ENCODE measurements at places on chromosomes 4 and X.

DNA sequence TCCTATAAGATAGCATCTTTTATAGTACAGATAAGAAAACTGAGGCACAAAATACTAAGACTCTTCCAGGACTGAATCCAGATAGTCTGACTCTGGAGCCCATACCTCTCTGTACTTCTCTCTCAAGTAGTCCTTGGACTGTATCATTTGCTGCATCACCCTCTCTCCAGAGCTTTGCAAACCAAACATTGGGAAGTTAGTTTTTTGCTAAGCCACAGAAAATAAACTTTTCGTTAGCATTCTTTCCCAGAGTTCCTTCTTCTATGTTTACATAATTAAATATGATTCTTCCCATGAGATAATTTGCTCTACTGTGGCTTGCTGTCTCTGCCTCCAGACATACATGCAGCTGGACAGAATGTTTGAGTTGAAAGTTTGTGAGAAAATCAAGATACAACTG is 22.0 kb downstream of the PPEF2 start:
- no peak for DNase-seq

DNA sequence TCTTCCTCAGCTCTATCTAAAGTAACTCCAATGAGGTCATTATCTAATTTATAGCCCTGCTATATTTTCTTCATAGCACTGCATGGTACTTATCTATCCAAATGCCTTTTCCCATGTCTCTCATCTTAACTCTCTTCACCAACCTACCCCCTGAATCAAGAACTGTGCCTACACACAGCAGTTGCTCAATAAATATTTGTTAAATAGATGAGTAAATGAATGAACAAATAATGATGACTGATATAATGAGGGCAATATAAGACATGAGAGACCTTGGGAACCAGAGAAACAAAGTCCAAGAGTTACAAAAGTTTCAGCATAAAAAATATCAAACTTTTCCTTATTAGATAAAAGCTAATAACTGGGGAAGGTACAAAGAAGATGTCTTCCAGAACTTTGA is 19.6 kb downstream of the CAMK2D start:
- no peak for DNase-seq

GRCh38 chr4:119604266-119604665 is 24.3 kb downstream of the PDE5A start:
- DNase-seq = no peak

DNA sequence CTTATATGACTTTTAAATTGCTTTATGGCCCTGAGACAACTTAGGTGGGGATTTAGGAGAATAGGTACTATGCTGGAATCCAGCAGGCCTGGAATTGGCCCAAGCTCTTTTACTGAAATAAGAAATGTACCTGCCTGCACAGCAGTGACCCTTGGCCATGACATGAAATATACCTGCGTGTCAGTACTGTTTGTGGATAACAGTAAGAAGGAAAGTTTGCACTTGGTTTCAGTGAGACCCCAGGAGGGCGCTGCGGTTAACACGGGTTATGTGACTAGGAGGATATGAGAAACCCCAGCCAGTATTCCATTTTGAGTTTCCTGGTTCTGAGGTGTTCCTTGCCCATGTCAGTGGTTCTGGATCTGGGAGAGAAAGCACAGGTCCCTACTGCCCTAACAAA is 5.3 kb downstream of the MTM1 start:
- peak; percentile 65 for DNase-seq

- no peak for DNase-seq
Measured at GRCh38 chr4:111579767-111580166, 565.5 kb upstream of the FAM241A start.

DNA sequence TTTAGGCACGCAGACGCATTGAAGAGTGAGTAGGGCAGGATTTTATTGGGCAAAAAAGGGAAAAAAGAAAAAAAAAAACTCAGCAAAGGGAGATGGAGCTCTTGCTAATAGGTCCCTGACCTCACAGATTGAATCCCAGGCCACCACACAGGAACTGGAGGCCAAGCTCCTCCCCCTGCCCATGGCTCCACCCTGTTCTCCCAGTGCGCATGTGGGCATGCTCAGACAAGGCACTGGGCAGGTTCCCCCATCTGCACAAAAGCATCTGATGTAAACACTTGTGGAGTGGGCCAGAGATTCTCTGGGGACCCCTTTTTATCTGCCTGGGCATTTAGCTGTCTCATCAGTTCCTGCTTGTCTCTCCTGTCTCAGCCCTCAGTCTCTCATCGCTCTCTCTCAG is 9.5 kb downstream of the FRMD7 start:
- no peak for DNase-seq

GRCh38 chr4:169621731-169622492 is 1.5 kb downstream of the CLCN3 start:
- no peak for DNase-seq

DNA sequence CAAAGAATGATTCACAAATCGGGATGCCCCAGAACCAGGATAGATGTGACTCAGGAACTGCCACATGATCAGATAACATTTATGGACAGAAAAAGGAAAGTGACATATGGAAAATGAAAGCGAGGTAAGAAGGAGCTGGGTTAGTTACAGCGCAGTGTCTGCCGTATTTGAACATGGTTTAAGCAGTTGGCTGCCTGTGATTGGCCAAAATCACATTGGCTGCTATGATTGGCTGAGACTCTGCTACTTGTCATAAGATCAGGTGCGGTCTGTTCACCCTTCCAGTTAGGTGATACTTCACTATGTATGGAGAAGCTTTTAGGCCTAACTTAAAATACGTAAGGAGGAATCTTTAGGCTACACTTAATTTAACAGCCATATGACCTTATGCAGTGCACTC is 322.7 kb upstream of the HAND2 start:
- no peak for DNase-seq

- no peak for DNase-seq
Measured at GRCh38 chrX:129472116-129472515, 51.2 kb downstream of the SMARCA1 start.

- DNase-seq = no peak
Measured at GRCh38 chr4:1973661-1974060, 35.1 kb downstream of the NELFA start.

Measured in activated T-cell treated with anti-CD3 and anti-CD28 coated beads, Interleukin-2, amount 50 U/mL, for 48 hours (primary cell).